ENCODE measurements at places on chromosomes 1 and 21.

GRCh38 chr21:43808832-43809251 is 19.5 kb downstream of the RRP1 start:
- DNase-seq, result no peak

DNA sequence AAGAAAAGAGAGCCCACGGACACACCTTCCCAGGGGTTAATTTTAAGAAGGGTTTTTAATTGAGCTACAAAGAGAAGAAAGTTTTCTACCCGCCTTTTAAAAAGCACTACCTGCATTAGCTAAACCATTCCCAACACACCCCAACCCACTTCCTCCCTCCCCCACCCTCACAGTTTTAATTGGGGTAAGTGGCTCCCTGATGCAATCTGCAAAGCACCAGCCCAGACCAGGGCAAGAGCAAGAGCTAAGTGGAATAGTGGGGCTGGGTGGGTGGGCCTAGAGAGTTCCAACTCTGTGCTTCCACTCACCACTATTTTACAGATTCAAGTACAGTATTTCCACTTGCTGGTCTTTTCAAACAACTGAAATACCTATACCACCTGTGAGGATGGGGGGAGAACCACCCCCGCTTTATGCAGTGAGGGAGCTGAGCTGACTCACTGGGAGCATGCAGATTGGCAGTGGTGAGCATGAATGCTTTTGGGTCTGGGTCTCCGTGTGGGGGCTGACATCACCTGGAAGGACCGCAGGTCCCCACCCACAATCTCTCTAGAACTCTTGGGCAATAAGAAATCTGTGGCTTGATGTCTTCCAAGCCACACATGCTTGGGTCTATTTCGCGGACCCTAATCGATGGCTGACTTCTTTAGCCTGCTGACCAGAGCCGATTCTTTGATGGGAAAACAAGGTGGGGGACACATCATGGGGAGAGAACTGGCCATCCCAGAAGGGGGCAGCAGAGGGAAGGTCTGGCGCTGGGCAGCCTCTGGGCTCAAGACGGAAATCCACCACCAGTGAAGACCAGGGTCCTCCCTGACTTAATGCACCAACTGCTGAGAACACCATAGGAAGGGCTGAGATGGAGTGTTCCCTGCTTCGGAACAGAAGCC is 95.5 kb downstream of the SSBP3 start:
- no peak for DNase-seq

DNA sequence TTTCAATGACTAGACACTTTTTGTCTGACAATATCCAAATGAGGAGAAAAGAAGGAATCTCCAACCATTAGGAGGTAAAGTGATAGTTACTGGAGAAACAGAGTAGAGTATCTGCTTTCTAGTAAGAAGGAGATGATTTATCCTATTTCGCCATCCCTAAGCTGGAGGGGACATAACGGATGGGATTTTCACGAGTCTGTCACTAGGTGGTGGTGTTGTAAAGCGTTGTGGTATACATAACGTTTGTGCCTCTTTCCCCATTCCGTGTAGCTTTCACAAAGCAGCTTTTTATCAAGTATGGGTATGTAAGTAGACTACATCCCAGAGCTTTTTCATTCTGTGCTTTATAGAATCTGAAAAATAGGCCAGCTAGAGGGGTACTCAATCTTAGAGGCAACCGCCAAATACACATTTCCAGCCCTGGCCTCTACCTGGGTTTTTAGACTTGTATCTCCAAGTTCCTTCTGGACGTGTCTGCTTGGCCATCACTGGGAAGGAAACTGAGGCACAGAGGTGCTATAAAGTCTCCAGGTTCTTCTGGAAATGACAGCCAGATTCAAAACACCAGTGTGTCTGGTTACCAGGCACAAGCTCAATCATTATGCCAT is 33.3 kb upstream of the FAM3B start:
- DNase-seq, result peak; percentile 58

- DNase-seq, result no peak
Observed at GRCh38 chr1:165383599-165384405, 27.3 kb upstream of the LMX1A start.

DNA sequence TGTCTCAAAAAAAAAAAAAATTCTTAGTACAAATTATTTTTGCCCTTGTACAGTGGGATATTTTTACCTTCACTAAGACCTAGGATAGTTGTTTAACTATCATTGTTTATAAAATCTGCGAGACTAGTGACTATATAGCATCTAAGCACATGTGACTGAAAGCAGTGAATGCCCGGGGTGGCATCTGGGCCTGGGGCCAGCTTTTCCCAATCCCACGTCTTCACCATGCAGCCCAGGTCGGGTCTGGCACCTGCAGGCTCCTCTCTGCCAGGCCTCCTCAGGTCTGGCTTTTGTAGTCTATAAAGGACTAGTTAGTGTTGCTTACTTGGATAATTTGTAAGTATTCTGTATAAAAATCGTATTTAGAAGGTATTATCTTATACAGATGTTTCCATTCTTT is 40.8 kb downstream of the CBS start:
- DNase-seq, result no peak
